Uterus (tissue), 4 donors: ENCODE measurements at places on chromosomes 11 and 22. TPM values are rescaled to one million over a fixed set of nuclear protein-coding genes. Genes with fewer than 3 reads are reported as not detected.

GRCh38 chr11:62921573-62922188, 518 bp upstream of the CHRM1 start:
- H3K27me3 ChIP-seq: peaks cover 20% of the 10 kb centered on the region
- DNase-seq: no peak
- H3K4me1 ChIP-seq: no peaks in the 10 kb centered on the region

NTM gene
- not detected for total RNA-seq

DNA sequence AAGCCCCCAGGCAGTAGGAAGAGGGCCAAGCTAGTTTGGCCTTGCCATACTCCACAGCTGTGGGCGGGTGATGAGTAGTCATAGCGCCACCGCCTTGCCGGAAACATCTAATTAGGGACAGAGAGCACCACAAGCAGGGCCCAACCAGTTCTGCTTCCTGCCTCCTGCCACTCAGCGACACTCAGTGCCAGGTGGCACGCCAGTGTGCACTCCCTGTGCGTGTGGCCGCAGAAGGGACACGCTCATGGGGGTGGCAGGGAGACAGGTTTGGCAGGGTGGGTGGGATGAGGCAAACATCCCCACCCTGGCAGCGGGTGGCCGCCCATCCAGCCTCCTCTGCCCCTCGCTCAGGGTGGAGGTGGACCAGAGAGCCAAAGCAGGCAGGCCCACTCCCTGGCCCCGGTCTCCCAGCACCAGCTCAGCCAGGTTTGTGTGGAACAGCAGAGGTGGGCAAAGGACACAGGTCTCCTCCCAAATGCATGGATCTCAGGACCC, 4.9 kb downstream of the OVOL1 start:
- no peak overlapping the region for H3K4me3 ChIP-seq
- no peaks in the 10 kb centered on the region for H3K27me3 ChIP-seq
- no peak overlapping the region for H3K27ac ChIP-seq
- no peaks in the 10 kb centered on the region for H3K4me1 ChIP-seq
- no peak for DNase-seq

- H3K4me3 ChIP-seq: no peak overlapping the region
- no peaks in the 10 kb centered on the region for H3K4me1 ChIP-seq
- no peaks in the 10 kb centered on the region for H3K36me3 ChIP-seq
- no peaks in the 10 kb centered on the region for H3K27me3 ChIP-seq
Measured at GRCh38 chr11:61895046-61895717, 3.8 kb upstream of the FADS3 start.

OR8D1 gene
- total RNA-seq: not detected

DNA sequence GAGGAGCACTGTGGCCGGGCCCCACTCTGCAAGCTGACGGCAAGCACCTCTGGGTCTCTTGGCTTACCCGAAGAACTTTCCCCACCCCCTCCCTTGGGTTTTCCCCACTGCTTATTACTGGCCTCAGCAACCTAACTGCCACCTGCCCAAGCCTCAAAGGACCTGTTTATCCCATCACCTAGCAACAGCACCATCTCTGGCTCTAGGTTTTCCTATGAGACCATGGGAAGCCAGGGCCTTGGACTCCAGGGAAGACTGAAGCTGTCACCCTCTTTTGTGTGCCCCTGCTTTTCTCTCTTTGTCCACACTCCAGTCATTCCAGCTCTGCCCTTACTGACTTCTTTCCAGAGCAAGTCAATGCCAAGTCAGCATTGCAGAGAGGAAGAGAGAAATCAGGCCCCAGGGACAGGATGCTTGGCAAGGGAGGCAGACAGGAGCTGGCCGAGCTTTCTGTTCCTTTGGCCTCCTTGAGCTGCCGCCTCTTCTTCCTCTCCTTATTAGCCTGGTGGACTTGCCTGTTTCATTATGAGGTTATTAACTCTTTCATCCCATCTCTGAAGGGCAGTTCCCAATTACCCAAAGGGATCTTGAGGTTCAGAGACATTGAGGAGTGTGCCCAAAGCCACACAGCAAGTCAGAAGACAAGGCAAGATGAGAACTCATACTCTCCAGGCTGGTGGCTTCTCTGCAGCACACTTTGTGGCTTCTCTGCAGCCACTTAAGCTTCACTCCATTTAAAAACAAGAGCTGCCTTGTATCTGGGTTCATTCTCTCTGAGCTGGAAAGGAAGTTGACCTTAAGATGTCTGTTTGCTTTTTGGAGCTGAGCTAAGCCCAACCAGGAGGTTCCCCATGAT, at the start of gene SMIM35:
Gene SMIM35, minus strand, starts transcription at position 51 of the 856 bp plus-strand sequence. CDS start 206 bp downstream, outside the sequence.
- H3K4me3 ChIP-seq: no peak within 1 kb of the TSS
- H3K27ac ChIP-seq: no peak within 1 kb of the TSS
- H3K36me3 ChIP-seq: no peaks in the 10 kb centered on the region

EIF3M gene
- 212 TPM for total RNA-seq

DNA sequence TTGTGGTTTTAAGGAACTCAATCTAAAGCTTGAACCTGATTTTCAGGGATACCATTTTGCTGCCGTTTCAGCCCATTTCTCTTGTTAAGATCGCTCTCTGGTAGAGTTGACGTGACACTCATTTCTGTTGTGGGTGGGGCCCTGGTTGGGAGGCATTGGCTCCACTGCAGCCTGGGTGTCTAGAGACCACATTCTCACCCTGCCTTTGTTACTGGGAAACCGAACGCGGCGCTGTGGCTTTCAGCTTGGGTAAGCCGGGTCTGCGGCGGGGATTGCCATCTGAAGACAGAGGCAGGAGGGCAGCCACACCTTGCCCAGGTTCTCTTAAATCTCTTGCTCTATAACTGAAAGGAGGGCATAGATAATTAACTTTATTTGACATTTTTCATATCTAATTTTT, 3.2 kb downstream of the EHF start:
- H3K4me3 ChIP-seq: no peak overlapping the region
- H3K27ac ChIP-seq: no peak overlapping the region
- DNase-seq: no peak
- no peaks in the 10 kb centered on the region for H3K36me3 ChIP-seq
- no peaks in the 10 kb centered on the region for H3K4me1 ChIP-seq
- H3K27me3 ChIP-seq: no peaks in the 10 kb centered on the region

GRCh38 chr11:32447252-32447651, 11.9 kb upstream of the WT1 start:
- DNase-seq: peak; percentile 61
- no peaks in the 10 kb centered on the region for H3K27me3 ChIP-seq
- H3K4me3 ChIP-seq: no peak overlapping the region
- H3K36me3 ChIP-seq: no peaks in the 10 kb centered on the region

CELSR1 gene
- 15.8 TPM for total RNA-seq

KCNK4 gene
- total RNA-seq: not detected

MORC2 gene
- total RNA-seq: 5.6 TPM

- H3K4me1 ChIP-seq: peaks cover 14% of the 10 kb centered on the region
- DNase-seq: peak; percentile 87
- peak within 1 kb of the TSS; percentile 87 for H3K27ac ChIP-seq
- no peaks in the 10 kb centered on the region for H3K27me3 ChIP-seq
- H3K36me3 ChIP-seq: no peaks in the 10 kb centered on the region
- peak within 1 kb of the TSS; percentile 75 for H3K4me3 ChIP-seq
Measured at GRCh38 chr11:68038718-68039525, at the start of gene TCIRG1. TSS of gene TCIRG1 (plus strand) at chr11:68039025. CDS start at chr11:68041272, 2,247 bp downstream.

DNA sequence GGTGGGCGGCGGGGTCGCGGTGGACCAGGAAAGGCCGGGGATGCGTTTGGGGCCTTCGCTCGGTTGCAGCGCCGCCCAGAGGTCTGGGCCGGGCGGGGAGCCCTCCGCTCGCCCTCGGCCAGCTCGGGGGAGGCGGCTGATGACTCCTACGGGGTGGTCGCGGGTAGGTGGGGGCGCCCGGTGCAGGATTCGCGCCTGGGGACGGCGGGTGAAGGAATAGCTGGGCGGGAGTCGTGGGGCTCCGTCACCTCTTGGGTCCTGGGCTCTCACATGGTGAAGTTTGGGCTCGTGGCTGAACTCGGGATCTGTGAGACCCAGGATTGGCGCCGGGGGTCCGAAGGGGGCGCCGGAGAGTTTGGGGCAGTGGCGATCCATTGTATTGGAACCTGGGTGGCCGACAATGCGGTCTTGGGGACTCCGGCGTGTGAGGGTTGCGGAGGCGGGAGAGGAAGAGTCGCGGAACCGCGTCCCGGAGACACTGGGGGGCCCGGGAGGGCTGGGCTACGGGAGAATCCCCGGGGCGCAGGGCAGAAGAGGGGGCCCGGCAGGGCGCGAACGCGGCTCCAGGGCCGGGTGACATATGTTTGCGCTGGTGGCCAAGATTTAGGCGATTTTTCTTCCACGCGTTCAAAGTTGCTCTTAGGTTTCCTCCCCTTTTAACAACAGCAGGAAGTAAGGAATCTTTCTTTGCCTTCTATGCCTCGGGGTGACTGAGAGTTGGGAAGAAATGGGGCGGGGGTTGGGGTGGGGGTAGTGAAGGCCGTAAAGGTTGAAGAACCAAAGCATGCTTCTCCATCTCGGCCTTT, 935 bp downstream of the QSER1 start:
- H3K36me3 ChIP-seq: no peaks in the 10 kb centered on the region
- H3K4me3 ChIP-seq: peak overlapping the region; percentile 85
- H3K27me3 ChIP-seq: no peaks in the 10 kb centered on the region
- H3K4me1 ChIP-seq: peaks cover 6% of the 10 kb centered on the region
- peak; percentile 43 for DNase-seq

DNA sequence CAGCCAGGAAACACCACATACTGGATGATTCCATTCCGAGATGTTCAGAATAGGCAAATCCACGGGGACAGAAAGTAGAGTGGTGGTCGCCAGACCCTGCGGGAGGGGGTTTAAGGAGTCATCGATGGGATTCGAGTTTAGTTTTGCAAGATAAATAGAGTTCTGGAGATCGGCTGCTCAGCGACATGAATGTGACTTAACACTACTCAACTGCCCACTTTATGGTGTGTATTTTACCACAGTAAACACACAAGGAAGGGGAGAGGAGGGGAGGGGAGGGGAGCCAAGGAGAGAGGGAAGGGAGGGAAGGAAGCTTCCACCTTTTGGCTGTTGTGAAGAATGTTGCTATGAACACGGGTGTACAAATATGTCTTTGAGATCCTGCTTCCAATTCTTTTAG, 10.4 kb upstream of the ARHGAP8 start:
- H3K36me3 ChIP-seq: no peaks in the 10 kb centered on the region
- no peaks in the 10 kb centered on the region for H3K4me1 ChIP-seq
- H3K4me3 ChIP-seq: no peak overlapping the region
- no peak overlapping the region for H3K27ac ChIP-seq

FADS1 gene
- 25.1 TPM for total RNA-seq

HBE1 gene
- total RNA-seq: not detected

CLDN5 gene
- 192 TPM for total RNA-seq

DNA sequence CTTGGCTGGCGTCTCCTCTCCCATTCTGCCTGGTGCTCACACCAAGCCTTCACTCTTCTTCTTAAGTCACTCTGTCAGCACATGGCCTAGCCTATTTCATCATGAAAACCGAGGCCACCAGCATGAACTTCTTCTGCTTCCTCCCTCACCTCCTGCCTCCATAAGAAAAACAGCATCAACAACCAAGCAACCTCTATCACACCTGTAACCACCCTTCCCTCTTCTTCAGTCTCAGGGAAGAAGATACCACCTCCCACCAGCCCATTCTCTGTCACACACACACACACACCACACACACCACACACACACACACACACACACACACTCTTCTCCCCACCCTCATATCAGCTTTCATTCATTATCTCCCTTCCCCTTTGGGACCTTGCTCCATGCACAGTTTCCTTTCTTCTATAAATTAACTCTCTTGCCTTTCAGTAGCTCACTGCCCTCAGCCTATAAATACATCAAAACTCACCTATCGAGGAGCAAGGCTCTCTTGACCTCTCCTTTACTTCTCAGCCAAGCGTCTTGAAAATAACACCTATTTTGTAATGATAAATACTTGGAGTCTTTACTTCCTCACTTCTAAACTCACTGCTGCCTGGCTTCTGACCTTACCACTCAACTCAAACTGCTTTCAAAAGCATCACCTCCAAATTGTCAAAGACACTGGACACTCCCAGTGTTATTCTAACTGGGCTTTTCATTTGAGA, 36.6 kb downstream of the SC5D start:
- no peaks in the 10 kb centered on the region for H3K27me3 ChIP-seq
- no peak for DNase-seq
- no peak overlapping the region for H3K4me3 ChIP-seq
- no peaks in the 10 kb centered on the region for H3K4me1 ChIP-seq
- no peak overlapping the region for H3K27ac ChIP-seq

ZNF214 gene
- 2.9 TPM for total RNA-seq

- no peaks in the 10 kb centered on the region for H3K27me3 ChIP-seq
- DNase-seq: no peak
- no peaks in the 10 kb centered on the region for H3K4me1 ChIP-seq
- peak overlapping the region; percentile 77 for H3K27ac ChIP-seq
- no peak overlapping the region for H3K4me3 ChIP-seq
Measured at GRCh38 chr11:44835296-44835695, 108.5 kb downstream of the TSPAN18 start.

DNA sequence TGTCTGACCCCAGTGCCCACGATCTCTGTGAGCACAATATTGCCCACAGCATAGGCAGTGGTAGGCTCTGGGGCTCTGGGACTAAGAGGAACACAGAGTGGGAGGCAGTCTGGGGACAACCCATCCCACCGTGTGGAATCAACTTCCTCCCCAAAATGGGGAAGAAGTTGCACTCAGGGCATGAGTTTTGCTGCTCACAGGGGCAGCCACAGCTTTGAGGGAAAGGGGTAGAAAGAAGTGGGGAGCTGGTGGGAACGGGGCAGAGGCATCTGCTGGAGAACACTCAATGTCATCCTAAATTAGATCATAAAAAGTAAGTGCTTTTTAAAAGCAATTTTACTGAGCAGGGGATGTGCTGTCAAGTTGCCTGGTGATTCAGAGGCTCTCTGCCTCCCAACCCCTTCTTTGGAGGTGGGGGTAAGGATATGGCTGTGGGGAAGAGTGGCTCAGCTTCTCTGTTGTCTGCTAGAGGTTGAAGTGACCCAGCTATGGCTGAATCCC, 233.8 kb upstream of the NCAM1 start:
- peak; percentile 70 for DNase-seq
- no peaks in the 10 kb centered on the region for H3K36me3 ChIP-seq
- H3K27ac ChIP-seq: no peak overlapping the region
- no peak overlapping the region for H3K4me3 ChIP-seq

DNA sequence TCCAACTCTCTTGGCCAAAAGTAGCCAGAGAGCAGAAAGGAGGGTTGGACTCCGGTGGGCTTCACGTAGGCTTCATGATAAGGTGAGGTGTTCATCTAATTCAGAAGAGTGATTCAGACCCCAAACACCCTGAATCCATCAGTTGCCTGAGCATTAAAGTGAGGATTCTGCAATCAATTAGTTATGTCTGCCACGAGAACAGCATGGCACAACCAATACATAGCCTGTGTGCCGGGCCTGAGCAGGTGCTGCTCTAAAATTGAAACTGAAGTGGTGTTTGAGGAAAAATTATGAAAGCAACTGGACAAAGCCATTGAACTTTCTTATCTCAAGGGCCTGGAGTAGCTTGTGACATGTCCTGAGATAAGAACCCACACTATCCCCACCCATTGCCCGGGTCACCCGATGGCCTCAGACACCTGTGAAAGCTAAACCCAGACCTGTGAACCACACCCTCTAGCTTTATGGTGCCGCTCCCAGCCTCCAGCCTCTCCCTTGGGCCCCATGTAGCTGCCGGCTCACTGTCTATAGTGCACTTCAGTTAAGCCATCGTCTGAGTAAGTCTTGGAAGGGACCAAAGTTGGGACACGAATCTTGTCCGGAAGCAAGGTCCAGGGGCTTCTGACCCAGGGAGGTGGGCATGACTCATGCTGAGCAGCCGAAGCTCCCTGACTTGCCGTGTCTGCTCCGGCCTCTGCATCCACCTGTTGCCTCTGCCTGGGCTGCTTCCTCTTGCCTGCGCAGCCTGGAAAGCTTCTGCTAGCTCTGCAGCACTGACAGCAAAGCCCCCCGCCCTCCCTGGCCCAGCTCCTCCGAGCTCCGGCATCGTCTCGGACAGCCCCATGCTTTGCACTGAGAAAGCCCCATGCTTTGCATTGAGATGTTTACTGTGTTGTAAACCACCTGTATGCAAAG, 5.7 kb upstream of the MYEOV start:
- no peak overlapping the region for H3K27ac ChIP-seq
- H3K4me1 ChIP-seq: no peaks in the 10 kb centered on the region
- DNase-seq: no peak
- H3K36me3 ChIP-seq: no peaks in the 10 kb centered on the region

MMP13 gene
- not detected for total RNA-seq
